ENCODE measurements at places on chromosomes 11 and 22.

GRCh38 chr11:117606211-117606610 is 190.8 kb downstream of the DSCAML1 start:
- no peak for DNase-seq

GRCh38 chr11:70713086-70713835 is 314.9 kb downstream of the CTTN start:
- DNase-seq: no peak

DNA sequence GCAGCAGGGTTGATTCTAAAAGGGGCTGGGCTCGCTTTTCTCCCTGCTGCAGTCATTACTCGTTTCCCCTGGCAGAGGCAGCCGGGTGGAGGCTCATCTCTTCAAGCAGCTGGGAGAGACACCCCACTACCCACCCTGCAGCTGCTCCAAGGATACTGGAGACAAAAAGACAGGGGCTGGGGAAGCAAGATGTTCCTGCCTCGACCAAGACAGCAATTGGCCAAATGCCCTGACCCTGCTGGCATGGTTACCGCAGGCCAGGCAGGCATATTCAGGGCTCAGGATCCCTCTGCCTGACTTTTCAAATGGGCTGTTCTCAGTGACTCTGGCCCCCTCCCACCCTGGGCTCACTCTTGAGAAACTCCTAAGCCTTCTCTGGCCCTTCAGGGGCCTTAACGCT is 6.8 kb upstream of the RGL4 start:
- no peak for DNase-seq

GRCh38 chr11:19552656-19553260 is 159.9 kb upstream of the NAV2 start:
- DNase-seq: no peak

DNA sequence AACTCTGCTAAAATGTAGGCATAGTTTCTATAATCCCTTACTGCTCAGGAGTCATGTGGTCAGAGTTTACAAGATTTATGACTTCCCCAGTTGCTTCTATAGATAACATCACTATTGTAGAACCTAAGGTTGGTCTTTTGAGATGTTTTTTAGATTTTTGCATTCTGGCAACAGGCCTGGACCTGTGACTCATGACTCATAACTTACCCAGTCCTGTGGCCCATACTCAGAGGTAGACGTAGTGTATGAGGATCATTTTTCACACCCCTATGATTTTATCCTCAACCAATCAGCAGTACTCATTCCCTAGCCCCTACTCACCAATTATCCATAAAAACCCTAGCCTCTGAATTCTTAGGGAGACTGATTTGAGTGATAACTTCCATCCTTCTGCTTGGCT is 384.4 kb upstream of the DDI1 start:
- no peak for DNase-seq

GRCh38 chr11:66230978-66231377 is 37.5 kb upstream of the RAB1B start:
- no peak for DNase-seq

- DNase-seq: no peak
Observed at GRCh38 chr11:120097721-120098385, 40.1 kb downstream of the TRIM29 start.

DNA sequence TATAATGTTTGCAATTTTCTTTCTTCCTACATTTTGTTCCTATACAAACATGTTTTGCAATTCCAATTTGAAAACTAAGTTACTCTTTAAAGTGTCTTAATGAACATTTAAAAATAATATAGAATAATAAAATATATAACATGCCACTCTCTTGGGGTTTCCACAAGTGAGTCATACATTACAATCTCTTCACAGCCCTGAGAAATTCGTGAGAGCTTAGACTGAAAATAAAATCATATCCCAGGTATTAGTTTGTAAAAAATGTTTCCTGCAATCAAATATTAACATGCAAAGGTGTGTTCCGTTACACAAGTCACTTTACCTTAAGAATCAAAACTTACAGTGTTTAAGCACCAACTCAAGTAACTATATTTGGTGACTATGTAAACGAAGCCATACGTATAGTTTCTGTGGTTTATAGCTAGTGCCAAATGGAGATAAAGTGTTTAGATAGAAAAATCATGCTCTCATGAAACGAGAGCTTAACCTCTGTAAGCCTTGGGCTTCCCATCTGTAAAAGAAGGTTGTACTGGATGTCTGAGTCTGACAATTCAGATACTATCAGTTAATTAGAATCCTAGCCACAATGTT is 253.6 kb upstream of the ANO3 start:
- no peak for DNase-seq

DNA sequence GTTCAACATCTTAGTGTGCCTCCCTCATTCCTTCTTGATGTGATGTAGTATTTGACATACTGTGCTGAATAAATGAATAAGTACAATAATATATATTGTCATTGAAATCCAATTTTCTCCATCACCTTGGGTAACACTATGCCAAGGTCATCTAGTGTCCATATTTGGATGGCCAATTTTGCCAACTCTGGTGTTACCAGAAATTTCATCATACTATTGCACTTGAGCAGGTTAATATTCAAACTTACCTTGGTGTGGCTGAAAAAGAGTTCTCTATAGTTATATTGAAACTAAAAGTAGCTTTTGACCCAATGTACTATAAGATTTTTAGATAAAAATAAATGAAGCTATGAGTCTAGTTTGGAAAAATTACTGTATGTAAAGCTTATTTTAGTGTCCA is 98.2 kb upstream of the SLC6A5 start:
- no peak for DNase-seq

DNA sequence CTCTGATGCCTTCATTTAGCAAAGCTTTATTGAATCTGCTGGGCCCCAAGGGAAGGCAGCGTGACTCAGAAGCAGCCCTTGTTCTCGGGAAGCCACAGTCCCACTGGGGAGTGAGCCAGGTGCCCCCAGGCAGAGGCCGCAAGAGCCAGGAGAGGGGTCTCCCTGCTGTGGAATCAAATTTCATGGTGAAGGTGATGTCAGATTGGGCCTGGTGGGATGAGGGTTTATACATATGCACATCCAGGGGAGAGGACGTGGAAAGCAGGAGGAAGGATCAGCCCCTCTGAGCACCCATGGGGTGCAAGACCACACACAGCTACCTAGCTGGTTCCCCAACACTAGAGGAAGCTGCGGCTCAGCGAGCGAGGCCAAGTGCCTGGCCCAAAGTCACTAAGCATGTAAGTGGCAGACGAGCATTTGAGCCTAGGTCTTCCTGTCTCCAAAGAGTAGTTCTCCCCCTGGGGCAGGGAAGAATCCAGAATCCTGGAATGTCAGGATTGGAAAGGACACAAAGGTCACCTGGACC is 2.0 kb downstream of the SYNGR1 start:
- DNase-seq: no peak

GRCh38 chr11:31340903-31341572 is 28.5 kb downstream of the DCDC1 start:
- DNase-seq: no peak

DNA sequence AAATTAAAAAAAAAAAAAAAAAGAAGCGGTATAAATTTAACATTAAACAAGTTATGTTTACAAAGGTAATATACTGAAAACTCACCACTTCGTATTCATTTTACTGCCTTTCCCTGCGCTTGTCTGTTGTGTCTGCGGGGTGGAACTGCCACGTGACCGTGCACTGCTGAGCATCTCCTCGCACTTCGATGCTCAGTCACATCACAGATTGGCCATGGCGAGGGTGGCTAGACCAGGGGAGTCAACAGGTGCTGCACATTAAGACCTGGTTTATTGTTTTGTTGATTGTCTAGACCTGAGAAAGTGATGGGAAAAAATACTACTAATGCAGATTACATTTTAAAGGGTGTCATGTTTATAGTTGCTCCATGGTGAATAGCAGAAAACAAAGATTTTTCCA is 22.8 kb upstream of the TUB start:
- DNase-seq: no peak

DNA sequence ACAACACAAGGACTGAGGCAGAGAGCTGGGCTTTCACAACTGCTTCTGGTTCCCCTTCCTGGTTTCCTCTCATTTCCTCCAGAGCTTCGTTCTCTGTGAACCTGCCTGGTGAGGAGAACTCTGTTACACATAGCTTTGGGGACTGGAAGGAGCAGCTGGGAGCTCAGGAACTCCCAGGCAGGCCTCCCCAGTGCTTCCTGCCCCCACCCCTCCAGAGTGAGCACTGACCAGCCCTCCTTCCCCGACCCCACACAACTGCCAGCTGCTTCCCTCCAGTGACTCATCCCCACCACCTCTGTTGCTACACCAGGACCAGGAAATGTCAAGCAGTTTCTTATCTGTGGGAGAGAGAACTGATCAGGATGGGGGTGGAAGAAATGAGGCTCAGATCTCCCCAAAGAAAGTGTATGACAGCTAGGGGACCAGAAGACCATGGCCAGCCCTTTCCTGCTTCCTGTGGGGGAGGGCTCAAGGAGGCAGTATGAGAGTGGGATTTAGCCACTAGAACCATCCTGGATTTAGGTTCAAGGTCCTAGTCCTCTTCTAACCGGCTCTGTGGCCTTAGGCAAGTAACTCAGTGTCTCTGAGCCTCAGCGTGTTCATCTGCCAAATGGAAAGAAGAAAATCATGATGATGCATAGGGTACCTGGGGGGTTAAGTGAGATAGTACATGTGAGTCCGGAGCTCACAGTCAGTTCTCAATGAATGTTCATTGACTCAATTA is 4.5 kb upstream of the TP53I11 start:
- no peak for DNase-seq

GRCh38 chr11:1796413-1797011 is 32.8 kb upstream of the CTSD start:
- DNase-seq: peak; percentile 49

DNA sequence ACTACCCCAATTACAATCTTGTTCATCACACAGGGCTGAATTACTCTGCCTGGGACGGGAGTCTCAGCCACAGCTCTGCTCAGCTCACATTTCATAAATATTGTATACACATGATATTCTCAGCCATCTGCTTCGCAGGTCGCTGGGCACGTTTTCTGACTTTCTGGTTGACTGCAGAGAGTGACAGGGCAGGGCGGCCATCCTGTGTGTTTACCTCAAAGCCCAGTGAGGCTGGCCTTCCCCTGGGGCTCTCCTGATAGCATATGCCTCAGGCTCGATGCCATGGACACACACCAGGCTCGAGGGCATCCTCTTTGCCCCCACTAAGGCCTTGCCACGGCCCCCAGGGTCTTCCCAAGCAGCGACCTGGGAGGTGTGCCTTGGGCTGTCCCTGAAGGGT is 345.0 kb downstream of the CADM1 start:
- no peak for DNase-seq

GRCh38 chr11:64157631-64158394 is 8.1 kb downstream of the MACROD1 start:
- no peak for DNase-seq

DNA sequence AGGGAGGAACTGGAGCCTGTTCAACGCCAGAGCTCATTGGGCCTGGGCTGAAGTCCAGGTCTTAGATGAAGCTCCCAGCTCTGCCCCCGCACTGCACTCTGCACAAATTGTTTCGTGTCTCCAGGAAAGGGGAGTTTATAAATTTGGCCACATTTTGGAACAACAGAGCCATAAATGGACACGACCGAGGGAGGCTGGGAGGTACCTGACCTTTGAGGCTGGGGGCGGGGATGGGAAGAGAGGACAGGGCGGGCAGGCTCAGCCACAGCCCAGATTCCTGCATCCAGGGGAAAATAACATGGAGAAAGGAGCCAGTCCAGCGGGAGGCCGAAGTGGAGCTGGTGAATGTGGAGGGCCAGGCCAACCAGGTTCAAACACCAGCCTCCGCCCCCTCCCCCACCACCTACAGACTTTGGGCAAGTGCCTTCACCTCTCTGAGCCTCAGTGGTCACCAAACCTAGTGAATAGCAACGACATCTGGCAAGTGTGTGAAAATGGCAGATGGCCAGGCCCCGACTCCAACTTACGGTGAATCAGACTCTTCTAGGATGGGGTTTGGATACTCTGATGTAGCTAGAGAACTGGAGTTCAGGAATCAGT is 36.8 kb upstream of the SMTN start:
- DNase-seq: no peak

DNA sequence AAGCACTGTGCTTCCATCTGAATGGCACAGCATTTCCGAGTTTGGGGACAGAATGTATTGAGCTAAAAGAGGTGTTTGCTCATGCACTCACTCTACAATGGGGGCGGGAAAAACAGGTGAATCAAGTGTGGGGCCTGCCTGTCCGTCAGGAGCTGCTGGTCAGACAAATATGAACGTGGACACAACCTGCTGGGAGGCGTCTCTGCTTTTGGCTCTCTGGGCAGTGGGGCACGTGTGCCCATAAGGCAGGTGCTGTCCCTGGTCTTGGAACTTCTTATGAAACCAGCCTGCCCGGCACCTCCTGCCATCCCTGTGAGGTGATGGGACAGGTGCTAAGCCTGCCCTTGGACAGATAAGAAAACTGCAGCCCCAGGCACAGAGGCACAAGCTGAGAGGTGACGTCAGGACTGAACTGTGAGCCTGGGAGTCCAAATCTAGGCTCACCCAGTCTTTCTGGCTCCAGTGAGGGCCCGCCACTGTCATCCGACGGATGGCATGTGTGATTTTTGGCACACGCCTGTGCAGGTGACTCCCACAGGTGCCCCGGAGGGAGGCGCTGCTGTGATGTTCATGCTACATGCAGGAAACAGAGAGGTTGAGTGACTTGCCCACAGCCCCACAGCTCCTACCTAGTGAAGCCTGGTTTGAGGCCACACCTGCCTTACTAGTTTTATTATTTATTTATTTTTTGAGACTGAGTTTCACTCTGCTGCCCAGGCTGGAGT is 51.6 kb downstream of the SMIM38 start:
- no peak for DNase-seq

- DNase-seq: no peak
Observed at GRCh38 chr11:80412604-80413003, 971.8 kb upstream of the TENM4 start.

DNA sequence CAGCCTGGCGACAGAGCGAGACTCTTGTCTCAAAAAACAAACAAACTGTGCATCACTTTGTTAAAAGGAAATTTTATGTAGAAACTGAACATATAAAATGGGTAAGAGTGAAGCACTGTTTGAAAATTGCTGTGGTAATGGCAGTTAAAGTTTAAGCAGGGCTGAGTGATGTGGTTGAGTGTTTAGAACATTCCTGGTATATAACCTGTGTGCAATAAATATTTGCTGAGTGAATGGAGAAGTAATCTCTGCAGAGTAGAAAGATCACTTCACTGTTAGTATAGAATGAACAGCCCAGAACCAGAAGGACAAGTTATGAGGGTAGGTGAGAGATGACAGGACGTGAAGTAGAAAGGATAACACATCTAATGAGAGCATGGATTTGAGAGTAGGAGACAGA is 27.3 kb downstream of the CECR2 start:
- DNase-seq: no peak

GRCh38 chr11:100575860-100576717 is 111.0 kb upstream of the ARHGAP42 start:
- no peak for DNase-seq

GRCh38 chr11:73177778-73178539 is 35.8 kb upstream of the FCHSD2 start:
- no peak for DNase-seq

- no peak for DNase-seq
Observed at GRCh38 chr11:107508858-107509244, 51.2 kb upstream of the CWF19L2 start.
